Stimulated activated CD8-positive, alpha-beta memory T cell treated with anti-CD3 and anti-CD28 coated beads, Interleukin-12 subunit alpha, Interleukin-12 subunit beta, amount 100 ng/mL, for 1 hour (primary cell): ENCODE measurements at places on chromosomes 12 and 14.

DNA sequence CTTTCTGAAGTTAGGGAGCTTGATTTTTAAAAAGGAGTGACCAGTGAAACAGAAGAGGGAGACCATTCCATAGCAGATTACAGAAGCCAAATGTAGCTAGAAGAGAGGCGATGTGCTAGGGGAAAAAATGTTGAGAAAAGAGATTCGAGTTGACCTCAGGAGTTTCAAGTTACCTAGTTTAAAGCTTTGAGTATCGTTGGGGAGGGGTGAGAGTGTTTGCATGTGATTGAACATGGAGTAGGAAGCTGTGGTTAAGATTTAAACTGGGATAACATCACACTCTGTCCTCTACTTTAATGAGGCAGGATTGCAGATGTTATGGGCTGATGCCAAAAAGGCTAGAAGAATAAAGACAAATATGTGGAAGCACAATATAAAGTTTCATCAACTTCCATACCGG lies 3.7 kb downstream of the LETMD1 start:
- no peak for DNase-seq

GRCh38 chr12:61546296-61546695 lies 713.9 kb upstream of the USP15 start:
- DNase-seq: no peak

DNA sequence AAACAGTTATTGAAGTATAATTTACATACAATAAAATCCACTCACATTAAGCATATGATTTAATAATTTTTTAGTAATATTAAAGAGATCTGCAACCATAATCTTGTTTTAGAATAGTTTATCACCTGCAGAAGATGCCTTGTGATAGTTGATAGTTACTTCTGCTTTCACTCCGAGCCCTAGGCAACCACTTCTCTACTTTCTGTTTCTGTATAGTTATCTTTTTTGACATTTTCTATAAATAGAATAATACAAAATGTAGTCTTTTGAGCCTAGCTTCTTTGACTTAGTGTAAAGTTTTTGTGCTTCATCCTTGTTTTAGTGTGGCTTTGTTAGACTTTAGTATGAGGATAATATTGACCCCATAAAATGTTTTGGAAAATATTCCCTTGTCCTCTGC lies 111.0 kb downstream of the MNAT1 start:
- no peak for DNase-seq

- DNase-seq: no peak
Observed at GRCh38 chr12:14238221-14238792, 127.2 kb upstream of the ATF7IP start.

- DNase-seq: no peak
Observed at GRCh38 chr14:103056322-103057027, 874 bp downstream of the CDC42BPB start.

DNA sequence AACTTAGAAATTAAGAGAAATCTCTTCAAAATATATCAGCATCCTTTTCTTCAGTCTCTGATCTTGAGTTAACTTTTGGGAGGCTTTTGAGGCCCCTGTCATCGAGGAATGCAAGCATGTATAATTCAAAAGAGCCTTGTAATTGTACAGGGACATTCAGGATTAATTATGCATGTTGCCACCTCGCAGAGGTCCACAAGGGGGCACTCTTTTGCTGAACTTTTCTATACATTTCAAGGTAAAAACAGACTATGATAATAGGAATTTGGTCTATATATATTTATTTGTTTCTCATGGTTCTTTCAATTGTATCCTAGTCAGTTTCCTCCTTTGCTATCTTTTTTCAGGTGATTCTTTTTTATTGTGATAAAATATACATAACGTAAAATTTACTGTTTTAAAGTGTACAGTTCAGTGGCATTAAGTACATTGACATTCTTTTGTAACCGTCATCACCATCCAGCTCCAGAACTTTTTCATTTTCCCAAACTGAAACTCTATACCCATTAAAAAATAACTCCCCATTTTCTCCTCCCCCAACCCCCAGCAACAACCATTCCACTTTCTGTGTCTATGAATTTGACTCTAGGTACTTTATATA lies 47.0 kb upstream of the SLC2A13 start:
- no peak for DNase-seq

DNA sequence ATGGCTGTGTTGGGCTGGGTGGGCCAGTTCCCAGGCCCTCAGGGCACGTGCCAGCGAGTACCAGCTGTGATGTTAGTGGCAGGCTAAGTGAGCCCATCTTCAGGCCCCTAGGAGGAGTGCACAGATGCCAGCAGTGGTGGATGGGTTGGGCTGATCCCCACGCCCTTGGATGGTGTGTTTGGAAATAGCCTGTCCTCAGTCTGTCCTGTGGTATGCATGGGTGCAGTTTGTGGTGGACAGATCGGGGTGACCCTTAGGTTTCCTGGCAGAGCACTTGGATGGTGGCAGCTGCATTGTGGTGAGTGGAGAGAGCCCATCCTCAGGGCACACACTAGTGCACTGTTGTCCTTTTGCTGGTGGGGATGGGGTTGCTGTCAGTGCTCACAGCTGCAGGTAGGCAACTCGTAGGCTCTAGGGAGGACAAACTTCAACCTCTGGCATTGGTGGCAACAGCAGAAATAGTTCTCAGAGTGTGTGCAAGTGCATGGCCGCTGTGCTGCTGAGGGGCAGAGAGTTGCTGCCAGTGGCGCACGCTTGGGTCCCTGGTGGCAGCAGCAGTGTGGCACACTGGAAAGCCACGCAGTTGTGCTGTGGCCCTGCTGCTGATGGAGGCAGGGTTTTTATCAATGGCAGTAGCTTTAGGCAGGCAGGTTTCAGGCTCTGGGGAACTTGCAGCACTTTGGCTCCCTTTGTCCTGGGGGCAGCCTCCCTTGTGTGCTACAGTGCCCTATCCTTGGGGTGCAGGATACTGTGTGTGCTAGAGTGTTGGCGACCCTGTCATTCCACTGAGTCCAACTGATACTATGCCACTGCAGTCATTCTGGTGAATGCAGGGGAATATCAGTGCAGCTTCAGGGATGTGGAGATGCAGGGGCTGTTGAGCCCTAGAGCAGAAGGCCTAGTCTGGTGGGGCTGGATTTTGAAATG lies 65.5 kb downstream of the FBXO33 start:
- DNase-seq: no peak

DNA sequence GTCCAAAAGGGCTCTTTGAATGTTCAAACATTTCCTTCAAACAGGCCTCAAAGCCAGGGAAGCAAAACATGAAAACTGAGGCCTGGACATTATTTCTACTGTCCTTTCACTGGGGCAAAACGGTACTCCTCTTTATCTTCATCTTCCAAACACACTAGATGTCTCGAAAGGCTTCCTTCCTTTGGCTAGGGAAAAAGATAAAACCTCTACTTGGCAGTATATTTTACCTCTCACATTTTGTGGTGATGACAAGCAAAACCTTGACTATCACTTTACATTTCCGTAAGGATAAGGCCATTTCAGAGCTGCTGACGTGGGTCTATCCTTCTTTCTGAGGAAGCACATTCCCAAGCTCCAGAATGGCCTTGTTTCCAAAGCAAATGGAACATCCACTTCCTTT lies 9.9 kb downstream of the STAB2 start:
- DNase-seq: no peak

DNA sequence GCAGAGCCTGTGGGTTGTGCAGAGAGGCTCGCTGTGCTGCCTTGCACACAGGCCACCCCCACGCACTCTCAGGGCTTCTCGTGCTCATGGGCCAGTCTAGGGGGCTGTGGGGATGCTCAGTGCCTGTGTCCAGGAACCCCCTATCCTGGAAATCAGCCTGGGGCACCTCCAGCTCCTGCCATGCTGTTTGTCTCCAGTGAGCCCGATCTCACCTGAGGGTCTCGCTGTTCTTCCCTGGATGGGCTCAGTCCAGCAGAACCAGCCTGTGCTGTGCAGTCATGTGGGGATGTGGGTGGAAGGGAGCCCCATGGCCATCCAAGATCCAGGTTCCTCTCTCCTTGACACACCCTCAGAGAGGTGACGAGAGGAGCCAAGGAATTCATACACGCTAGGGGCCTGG lies 26.7 kb downstream of the SERPINA1 start:
- no peak for DNase-seq

GRCh38 chr12:116284396-116284795 lies 6.9 kb upstream of the MED13L start:
- no peak for DNase-seq

DNA sequence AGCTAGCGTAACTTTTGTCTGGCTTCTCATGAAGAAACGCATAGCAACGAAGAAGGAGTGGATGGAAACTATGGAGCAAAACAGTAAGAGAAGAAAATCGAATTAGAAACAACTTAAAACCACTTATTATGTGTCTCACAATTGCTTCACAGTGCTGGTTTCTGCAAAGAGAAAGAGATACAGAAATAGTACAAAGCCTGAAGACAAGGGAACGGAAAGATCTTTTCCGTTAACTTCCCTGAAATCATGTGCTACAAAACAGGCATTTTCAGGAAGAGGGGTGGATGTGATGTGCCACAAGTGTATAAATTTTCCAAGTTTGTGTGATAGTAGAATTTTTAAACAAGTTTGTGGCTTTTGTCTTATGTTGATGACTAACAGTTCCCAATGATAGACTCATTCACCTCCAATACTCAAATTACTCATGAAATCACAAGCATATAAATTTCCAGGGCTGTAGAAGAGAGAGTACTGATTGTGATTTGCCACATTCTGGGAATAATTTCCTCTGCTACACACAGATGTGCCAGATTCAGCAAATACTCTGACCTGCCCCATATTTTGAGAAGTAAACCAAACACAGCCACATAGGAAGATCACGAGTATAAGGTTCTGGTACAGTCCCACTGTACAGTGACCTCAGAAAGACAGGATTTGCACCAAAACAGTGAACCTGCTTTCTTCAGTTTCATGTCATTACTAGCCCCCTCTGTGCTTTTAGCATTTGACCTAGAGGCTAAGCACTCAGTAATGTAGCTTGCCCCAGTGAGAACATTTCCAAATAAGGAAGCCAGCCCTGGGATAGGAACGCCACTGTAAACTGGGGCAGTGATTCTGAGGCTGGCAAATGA lies 41.4 kb upstream of the PPFIA2 start:
- DNase-seq: no peak

- DNase-seq: no peak
Observed at GRCh38 chr12:13992106-13992505, 10.7 kb upstream of the GRIN2B start.

DNA sequence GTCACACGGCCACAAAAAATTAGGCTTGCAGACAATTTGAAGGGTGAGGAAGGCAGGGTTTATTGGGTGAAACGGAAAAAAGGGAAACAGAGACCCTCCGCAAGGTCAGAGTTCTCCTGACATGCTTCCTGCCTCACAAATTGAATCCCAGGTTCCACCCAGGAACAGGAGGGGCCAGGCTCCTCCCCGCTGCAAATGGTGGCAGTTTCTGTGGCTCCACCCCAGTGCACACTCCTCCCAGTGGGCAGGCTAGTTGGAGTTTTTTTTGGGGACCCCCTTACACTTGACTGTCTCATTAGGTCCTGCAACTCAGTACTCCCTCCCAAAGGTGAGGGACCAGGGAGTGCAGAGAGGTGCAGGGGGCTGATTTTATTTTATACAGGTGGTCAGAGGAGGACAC lies 39.4 kb upstream of the PPP1CC start:
- DNase-seq: no peak

DNA sequence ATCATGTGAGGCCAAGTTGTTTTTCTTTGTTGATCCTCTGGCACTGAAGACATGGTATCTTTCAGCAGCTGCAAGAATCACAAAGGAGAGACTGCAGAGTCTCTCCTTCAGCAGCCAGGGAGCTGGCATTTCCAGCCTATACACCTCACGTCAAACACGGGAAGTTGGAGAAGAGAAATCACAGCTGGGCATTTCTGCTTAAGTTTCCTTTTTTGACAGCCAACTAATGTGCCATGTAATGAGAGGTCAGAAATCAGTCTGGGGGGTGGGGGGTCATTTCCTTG lies 28.3 kb downstream of the PHLDA1 start:
- DNase-seq: no peak

DNA sequence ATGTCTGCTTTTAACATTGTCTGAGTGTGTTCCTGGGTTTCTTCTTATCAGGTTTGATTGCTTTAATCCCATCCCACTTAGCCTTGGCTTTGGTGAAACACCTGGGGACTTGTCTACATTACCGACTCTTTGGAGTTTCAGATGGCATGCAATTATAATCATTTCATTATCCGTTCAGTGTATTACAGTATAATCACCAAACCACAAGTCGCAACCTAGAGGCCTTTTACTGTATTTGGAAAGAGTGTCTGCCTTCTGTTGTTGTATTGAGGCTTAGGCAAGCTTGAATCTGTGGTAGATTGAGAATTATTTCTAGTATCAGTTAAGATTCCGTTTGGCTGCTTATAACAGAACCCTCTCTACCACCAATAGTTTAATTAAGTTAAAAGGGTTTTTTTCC lies 103.9 kb downstream of the TGFB3 start:
- no peak for DNase-seq

GRCh38 chr12:89948271-89949175 lies 239.9 kb upstream of the ATP2B1 start:
- DNase-seq: no peak

DNA sequence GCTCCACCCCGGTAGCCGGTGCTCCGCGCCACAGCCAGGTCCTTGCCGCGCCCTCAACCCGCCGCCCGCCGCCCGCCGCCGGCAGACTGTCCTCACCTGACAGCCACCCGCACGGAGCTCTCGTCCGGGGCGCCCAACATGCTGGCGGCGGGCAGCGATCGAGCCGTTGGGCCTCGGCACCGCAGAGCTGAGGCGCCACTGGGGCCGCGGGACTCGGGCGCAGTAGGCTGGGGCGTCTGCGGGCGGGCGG lies 164 bp downstream of the KIF21A start:
- no peak for DNase-seq

DNA sequence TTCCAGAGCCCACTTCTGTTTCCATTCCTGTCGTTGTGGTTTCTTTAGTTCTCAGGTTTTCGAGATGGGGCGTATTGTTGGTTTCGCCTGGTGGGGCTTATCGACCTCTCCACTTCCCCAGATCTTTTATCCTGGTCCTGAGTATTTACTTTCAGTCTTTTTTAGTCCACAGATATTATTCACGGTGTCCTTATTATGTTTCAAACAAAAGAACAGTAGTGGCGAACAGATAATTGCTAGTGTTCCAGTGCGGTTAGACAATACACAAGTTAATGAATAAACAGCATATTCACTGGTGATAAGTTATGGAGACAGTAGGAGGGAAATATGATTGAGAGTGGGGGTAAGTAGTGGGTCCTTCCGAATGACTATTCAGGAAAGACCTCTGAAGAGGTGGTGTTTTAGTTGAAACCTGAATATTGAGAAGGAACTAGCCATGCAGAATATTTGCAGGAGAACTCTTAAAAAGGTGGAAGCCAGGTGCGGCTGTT lies 668 bp downstream of the TMEM260 start:
- no peak for DNase-seq

DNA sequence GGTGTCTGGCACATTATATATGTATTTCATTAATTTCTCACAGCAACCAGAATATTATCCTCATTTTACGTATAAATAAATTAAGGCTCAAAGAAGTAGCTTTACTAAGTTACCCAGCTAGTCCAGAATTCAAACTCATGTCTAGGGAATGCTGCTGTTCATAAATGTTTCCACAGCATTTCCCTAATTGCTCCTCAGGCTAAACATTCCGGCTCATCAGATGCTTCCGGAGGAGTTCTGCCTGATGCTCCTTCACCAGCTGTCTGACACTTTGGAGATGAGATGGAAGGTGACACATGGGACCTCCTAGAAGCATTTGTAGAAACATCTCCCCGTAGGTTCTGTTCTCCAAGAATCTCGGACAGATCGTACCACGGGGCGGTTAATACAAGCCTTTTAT lies 12.1 kb downstream of the KRT85 start:
- DNase-seq: no peak
